ENCODE measurements at places on chromosomes 12 and 14.

- DNase-seq = no peak
Observed at GRCh38 chr12:65637774-65638173, 186.5 kb upstream of the HMGA2 start.

- DNase-seq = no peak
Observed at GRCh38 chr12:112046003-112046402, 32.8 kb downstream of the ERP29 start.

- DNase-seq = no peak
Observed at GRCh38 chr12:41188058-41188840, at the start of gene PDZRN4. TSS of gene PDZRN4 (plus strand) at chr12:41188320.

DNA sequence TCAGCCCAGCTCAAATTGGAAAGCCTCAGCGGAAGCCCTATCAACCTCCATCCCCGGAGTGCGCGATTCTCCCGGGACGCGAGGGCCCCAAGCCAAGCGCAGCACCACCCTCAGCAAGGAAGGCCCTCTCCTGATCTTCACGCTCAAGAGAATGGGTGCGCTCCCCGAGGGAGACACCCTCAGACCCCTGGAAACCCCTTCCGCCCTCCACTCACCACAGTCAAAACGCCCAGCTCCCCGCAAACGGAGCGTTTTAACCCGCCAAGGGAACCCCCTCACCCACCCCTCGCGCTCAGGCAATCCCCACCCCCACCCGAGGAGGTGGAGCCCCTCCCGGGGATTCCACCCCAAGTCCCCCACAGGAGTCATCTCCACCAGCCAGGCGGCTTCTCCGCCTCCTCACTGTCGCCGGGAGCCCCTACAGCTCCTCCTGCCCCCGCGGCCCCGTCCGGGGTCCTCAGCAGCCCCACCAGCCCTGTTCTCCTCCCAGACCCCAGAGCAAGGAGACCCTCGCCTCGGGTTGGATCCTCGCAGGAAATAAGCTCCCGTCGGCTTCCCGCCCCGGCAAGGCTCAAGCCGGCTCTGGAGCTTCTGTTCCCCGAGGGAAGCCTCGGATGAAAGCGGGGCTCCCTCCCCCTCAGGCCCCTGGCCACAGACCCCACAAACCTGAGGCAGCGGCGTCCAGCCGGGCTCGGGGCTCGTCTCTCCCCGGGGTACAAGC is 507 bp downstream of the BAZ2A start:
- DNase-seq = no peak

- DNase-seq = no peak
Observed at GRCh38 chr14:76509311-76509710, 133.4 kb downstream of the ESRRB start.

GRCh38 chr12:95319694-95320331 is 102.2 kb downstream of the VEZT start:
- no peak for DNase-seq

- no peak for DNase-seq
Observed at GRCh38 chr14:42719391-42719790, 1112.7 kb downstream of the LRFN5 start.

DNA sequence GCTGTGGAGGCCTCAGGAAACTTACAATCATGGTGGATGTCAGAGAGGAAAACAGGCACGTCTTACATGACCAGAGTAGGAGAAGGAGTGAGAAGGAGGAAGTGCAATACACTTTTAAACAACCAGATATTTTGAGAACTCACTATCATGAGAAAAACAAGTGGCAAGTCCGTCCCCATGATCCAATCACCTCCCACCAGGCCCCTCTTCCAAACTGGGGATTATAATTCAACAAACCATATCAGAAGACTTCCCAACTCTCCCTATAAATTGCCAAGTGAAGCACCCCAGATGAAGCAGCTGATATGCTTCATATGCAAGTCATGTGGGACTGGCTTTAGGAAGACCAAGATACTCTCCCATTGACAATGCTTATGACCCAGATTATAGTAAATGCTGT is 11.6 kb upstream of the ACSM4 start:
- no peak for DNase-seq

DNA sequence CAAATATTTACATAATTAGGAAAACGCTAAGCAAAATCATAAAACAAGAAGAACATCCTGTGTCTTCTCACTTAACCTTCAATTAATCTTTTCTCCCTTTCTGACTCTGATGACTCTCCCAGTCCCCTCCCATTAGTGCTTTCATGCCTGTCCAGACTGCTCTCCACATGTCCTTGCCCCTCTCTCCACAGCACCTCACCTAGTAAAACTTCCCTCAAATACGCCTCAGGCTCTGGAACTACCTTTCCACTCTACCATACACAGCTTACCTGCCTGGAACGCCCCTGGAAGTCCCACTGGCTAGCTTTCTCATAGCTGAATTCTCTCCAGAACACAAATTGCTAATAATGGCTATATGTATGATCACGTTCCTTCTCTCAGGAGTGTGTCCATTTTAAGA is 44.7 kb downstream of the SLC5A8 start:
- no peak for DNase-seq

GRCh38 chr12:48296586-48297282 is 54.0 kb downstream of the ZNF641 start:
- DNase-seq = no peak

DNA sequence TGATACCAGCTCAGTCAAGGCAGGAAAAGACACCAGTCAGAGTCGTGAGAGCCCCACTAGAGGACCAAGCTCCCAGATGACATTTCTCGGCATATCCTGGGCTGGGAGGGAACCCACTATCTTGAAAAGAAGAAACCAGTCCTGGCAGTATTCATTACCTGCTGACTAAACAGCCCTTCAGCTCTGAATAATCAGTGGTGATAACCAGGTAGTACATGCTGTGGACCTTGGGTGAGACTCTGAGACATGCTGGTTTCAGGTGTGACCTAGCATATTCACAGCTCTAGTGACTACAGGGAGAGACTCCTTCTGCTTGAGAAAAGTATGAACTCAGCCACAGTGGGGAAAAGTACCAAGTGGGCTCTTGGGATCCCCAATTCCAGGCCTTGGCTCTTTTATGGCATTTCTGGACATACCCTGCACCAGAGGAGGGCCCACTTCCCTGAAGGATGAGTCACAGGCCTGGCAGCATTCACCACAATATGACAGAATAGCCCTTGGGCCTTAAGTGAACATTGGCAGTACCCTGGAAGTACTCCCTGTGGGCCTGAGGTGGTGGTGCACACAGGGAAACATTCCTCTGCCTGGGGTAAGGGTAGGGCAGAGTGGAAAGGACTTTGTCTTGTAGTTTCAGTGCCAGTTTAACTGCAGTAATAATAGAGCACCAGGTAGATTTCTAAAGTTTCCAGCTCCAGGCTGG is 82.6 kb upstream of the SLC38A4 start:
- DNase-seq = no peak

- no peak for DNase-seq
Observed at GRCh38 chr12:11920231-11920630, 150.5 kb upstream of the BCL2L14 start.

DNA sequence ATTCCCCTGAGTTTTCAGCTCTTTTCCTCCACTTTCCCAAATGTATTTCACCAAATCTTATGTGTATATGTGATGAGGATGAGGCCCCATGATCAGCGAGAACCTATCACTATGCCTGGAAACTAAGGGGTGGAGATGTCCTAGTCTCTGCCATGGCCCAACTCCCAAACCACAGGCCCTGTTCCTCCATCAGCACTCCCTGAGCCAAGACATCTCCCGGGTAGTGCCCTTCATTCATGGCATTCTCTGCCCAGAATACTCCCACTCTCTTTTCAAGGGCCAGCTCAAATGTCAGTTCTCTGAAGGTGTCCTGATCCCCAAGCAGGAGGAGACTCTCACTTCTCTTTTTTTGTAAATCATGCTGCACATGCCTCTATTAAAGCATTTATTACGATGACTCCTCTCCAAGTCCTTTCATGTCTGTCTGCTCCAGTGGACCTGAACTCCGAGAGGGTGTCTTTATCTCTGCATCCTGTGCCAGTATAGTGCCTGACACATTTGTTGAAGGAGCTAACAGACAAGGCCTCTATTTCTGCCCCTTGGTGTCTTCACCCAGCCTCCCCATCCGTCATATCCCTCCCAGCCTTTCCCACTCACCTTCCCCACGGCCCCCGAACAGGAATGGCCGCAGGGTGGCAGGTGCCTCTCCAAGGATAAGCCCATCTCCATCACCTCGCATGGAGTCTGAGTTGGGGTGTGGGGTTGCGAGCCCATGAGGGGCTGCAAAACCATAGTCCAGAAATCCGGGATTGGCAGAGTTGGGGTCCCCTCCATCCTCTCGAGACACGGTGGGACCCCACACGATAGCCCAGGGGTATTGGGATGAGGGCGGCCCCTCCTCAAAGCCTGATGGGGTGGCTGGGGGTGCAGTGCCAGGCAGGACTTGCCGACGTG is 3.7 kb downstream of the PIANP start:
- no peak for DNase-seq

DNA sequence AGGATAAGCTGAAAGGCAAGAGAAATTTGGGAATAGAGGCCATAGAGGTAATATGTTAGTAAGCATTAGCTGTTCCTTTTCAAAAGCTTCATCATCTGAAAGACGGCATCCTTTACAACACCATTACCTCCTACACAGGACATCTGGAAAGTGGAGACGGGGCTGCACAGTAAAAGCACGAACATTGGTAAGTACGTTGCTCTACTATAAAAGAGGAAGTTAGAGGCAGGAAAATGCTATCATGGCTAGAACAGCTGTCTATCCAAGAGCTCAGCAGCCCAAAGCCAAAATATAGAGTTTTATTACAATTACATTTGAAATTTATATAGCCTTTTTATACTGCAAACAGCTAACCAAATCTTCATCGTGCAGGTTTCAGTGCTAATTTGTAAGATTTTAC is 172.3 kb upstream of the GRIP1 start:
- no peak for DNase-seq

DNA sequence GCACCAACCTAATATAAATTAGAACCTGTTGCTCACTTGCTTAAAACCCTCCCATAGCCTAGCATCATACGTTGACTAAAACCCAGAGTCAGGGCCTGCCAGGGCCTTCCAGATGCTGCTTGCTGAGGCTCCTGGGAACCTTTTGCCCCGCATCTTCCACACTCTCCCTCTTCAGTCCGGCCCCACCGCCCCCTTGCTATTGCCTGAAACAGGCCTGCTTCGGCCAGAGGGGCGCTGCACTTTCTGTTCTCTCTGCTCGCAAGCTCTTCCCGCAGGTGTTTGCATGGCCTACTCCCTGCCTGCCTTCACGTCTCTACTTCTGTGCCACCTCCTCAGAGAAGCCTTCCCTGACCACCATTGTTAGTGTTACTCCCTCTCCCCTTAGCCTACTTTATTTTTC is 13.7 kb upstream of the TCTN2 start:
- DNase-seq = no peak

- no peak for DNase-seq
Observed at GRCh38 chr12:3222306-3222705, 145.1 kb downstream of the TSPAN9 start.

DNA sequence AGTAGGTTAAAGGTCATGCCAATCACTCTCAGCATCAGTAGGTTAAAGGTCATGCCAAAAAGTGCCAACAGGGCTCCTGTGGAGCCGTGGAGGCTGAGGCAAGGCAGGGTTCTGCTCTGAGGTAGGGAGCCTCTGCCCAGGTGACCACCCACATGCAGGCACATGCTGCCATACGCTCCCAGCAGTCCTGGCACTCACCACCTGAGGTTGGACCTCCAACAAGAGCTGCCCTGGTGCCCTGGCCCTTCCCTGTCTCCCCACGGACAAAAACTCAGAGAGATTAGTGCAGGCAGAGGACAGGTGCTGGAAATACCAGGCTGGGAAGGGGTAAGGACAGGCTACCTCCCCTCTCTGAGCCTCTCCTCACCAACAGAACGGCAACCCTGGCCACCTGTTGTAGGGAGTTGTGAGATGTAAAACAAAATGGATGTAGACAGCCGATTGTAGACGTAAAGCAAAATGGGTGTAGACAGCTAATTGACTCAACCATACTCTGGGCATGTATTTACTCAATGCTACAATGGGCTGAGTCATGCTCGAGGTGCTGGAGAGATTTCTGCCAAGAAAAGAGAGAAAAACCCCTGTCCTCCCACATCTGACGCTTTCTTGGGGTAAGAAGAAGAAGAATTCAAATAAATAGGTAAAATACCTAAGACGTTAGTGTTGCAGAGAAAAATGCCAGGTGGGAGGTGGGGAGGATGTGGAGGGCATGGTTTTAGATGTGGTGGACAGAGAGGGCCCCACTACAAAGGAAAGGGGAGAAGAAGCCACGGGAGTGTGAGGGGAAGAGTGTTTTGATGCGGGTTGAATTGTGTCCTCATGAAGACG is 32.4 kb downstream of the LTBP2 start:
- DNase-seq = no peak

DNA sequence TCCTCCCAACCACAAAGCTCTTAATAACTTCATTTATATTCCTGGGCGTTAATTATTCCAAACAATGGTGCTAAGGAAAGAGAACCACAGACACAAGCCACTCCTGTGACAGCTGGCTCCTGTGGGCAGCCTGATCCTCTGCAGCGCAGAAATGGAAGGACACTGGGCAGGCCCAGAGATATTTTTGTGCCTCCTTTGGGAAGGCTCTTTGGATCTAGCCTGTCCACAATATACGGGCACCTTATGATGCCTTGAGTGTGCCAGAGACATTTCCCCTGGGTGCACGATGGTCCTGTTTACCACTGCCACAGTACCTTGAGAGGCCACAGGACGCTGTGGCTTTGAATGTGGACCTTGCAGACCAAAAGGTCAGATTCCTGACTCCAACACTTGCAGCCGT is 2.1 kb downstream of the ASB2 start:
- no peak for DNase-seq

DNA sequence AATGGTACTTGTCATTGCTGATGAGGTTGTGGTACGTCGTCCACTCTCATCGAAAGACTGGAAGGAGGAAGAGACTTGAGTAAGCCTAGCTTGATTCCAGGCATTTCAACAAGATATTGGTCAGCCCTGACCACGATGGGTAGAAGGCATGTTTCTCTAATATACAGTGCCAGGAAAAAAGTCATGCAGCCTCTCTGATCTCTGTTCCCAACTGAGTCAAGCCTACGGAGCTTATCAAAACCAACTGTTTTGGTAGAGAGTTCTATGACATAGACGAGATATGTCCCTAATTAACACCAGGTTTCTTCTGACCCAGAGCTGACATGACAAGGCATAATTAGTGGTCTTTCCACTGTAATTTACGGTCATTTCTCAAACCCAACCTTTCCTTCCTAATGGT is 58.5 kb downstream of the NIN start:
- DNase-seq = no peak

- no peak for DNase-seq
Observed at GRCh38 chr12:12909228-12909994, 18.0 kb downstream of the GPRC5A start.

Measured in stimulated activated CD8-positive, alpha-beta memory T cell treated with anti-CD3 and anti-CD28 coated beads, Interleukin-15, amount 100 ng/mL, for 24 hours (primary cell).